ENCODE measurements at places on chromosomes 7 and 10.
A peak's percentile ranks its signal among the peaks of the same experiment; 100 is the strongest.

GRCh38 chr10:48958598-48959190, 19.1 kb upstream of the LRRC18 start:
- DNase-seq = no peak

- peak; percentile 23 for DNase-seq
These were observed 29.0 kb upstream of the BMS1 start for GRCh38 chr10:42753507-42754154.

DNA sequence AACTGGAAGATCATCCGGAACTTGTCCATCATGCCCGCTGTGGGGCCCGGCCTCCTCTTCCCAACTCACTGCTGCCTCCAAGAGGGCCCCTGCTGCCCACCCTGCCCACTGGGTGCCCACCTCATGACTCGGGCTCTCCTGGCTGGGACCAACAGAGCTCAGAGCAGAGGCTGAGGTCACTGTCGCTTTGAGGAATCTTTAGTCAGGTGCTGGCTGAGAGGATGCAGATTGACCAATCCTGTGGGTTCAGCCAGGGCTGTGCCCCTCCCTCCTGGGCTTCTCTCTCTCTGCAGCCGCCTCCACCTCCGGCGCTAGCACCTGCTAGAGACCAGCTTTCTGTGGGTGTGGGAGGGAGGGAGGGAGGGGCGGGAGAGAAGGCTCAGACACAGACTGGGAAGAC, at the start of gene CALHM1:
Gene CALHM1 (minus strand): TSS at position 181 of the 400 bp plus-strand sequence. CDS start 149 bp downstream, at position 32.
- DNase-seq = peak; percentile 46

DNA sequence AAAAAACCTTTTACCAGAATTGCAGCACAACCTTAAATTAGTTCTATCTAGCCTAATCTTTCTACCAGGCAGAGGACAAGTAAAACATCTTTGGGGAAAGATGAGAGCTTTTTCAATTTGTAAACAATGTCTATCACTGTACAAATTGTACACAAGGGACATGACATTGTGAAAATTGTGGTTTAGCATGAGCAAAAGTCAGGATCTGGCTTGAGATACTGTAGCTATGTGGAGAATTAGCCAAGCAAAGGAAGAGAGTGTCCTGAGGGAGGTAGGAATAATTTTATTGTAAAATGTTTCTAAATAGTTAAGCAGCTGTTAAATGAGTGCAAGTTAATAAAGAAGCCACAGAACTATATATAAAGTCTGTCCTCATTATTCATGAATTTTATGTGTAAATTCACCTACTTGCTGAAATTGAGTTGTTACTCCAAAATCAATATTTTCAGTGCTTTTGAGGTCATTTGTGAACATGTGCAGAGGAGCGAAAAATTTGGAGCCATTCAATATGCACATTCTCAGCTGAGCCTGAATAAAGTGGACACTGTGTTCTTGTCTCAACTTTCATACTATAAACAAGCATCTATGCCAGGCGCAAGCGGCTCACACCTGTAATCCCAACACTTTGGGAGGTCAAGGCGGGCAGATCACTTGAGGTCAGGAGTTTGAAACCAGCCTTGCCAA, 42.8 kb upstream of the POM121L12 start:
- DNase-seq = no peak

DNA sequence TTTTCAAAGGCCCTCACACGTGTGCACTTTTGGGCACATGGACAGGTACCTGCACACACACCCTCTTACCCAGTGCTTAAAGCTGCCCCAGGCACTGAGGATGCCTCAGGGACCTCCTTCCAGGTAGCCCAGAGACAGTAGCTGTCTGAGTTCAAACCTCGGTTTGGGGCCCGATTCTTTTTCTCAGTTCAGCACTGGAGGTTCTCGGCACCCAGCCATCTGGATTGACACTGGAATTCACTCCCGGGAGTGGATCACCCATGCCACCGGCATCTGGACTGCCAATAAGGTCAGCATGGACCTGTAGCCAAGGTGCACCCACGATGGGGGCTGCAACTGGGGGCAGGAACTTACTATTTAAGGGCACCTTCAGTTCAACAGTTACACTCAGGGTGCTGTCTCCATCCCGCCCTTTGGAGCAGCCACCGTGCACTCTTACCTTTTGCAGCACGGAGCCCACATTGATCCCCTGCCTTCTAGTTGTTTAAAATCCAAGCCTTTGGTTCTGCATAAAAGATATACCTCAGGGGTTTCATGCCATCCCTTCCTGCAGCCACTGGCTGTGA, 17.7 kb downstream of the CPA5 start:
- DNase-seq = no peak

DNA sequence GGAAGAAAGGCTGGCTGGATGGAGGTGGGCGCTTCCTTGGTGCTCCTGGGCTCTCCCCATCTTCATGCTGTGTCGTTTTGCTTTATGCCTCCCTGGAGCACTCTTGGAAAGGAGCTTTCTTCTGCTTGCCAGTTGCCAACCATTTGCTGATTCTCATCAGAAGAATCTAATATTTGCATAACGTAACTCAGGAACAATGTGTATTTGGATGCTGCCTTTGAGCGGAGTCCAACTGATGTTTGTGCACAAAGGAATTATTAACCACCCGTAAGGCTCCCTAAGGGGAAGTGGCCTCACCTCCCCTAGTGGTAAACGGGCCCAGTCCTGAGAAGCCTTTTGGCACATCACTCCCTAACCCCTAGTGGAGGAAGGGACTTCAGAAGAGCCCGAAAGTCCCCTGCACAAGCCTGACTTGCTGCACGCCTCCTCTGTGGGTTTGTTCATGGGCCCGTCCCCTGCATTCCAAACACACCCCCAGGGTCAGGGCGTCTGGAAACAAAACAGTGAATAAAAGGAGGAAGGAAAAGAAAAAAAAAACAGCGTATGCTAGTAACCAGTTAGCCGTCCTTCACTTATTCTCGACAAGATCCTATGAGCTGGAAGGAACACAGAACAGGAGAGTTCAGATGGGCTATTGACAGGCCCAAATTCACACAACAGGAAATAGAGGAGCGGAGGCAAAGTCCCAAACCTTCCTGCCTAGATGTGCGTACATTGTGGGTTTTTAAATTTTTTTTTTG, 602.2 kb downstream of the LRMDA start:
- DNase-seq = peak; percentile 7

DNA sequence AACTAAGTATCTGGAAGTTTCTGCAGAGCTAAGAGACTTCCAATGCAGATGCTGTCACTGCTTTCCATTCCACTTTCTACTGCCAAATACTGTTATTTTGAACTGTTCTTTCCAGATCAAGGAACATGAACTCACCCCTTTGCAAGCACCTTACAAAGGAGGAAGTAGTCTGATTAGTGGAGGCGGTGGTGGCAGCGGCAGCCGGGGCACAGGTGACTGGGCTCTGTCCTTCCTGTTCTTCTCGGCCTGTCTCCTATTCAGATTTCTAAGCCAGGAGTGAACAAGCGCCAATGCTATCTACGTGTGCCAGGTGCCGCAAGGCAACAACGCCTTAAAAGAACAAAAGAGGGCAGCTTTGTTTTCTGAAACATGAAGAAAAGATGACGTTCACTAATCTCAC, 44.9 kb downstream of the BEND7 start:
- no peak for DNase-seq

GRCh38 chr10:5266351-5266750, 69.7 kb downstream of the AKR1C4 start:
- no peak for DNase-seq

GRCh38 chr10:32190890-32191491, 134.8 kb upstream of the KIF5B start:
- peak; percentile 29 for DNase-seq

DNA sequence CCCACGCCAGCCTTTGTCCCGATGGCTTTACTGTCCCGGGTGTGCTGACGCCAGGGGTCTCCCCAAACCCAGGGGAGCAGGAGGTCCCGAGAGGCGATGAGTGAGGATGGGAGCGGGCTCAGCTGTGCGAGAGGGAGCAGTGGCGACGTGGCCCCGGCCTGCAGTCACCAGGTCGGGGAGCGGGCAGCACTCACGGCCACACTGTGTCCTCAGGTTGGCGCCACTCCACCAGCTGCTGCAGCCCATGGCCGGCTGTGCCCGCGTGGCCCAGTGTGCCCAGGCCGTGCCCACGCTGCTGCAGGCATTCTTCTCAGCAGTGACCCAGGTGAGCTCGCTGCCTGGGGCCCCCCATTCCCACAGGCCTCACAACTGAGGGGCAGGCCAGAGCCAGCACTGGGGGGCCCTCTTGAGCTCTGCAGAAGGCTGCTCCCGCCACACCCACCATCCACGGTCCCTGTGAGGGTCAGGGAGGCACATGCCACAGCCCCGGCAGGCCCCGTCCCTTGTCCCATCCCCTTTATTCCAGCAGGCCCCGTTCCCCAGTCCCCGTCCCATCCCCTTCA, 13.3 kb downstream of the AP5Z1 start:
- no peak for DNase-seq

GRCh38 chr10:113385021-113385999, 167.5 kb upstream of the HABP2 start:
- peak; percentile 85 for DNase-seq

DNA sequence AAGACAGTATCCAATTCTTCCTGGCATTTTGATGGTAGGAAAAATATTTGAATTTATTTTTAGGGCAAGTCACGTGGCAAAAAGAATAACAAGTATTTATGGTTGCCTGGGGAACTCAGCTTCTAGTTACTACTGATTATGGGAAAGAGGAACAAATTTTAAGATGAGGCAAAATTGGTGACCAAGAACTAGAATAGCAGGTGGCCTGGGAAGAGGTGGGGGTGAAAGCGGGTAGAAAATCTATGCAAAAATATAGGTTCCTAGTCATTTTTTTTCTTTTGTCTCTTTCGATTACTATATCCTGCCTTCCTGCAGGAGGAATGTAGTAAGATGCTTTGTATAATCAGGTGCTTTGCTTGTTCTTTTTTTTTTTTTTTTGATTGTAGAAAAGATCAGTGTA, 27.8 kb downstream of the ENTPD1 start:
- no peak for DNase-seq

DNA sequence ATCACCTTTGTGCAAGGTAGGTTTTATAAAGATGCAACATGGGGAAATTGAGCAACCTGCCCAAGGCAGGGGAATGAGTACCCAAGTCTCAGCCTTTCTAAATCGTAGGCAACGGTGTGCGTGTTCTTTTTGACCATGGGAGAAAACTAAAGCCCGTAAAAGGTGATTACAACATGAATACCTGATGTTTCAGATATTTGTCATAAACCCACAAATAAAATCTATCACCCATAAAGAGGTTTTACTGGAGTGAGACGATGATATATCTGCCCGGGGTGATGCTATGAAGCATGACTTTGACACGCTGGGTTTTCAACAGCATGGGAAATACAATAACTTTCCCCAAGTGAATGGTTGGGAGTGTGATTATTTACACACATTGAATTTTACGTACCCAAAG, 406.3 kb upstream of the KLF6 start:
- DNase-seq = no peak

DNA sequence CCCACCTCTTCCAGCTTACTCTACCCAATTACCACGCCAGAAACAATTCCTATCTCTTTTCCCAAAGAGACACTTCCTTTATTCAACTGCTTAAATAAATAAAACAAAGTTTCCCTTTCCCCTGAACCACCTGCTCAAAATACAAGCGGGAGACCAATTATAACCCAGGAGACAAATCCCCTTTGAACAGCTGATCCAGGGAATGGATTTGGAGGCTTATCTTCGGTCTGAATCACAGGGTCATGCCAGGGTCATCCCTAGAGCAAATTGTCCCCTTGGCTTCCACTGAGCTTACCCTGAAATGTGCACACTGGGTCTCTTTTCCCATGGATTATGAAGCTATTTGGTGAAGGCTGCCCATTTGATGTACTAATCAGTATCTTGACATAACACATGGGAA, 99.9 kb upstream of the JAZF1 start:
- peak; percentile 89 for DNase-seq

DNA sequence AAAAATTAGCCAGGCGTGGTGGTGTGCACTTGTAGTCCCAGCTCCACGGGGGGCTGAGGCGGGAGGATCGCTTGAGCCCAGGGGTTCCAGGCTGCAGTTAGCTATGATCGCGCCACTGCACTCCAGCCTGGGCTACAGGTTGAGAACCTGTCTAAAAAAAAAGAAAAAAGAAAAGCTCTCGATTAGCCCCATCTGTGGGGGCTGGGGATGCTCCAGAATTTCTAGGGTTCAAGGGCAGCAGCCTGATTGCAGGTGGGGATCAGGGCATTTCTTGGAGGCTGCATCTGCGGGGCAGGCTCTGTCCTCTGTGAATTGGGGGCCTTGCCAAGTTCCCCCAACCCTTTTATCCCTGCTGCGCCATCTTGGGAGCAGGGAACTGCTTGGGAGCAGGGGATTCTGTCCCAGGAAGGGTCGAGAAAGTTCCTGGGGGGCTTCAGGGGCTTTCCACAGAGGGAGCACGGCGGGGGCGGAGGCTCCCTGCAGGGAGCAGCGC, 651 bp upstream of the ARPC1A start:
- DNase-seq = peak; percentile 53

- no peak for DNase-seq
These were observed 35.9 kb downstream of the EMX2 start for GRCh38 chr10:117578490-117578889.

GRCh38 chr7:141654551-141654950, 47.4 kb downstream of the DENND11 start:
- peak; percentile 86 for DNase-seq
